ENCODE measurements at places on chromosomes 3 and 15.

DNA sequence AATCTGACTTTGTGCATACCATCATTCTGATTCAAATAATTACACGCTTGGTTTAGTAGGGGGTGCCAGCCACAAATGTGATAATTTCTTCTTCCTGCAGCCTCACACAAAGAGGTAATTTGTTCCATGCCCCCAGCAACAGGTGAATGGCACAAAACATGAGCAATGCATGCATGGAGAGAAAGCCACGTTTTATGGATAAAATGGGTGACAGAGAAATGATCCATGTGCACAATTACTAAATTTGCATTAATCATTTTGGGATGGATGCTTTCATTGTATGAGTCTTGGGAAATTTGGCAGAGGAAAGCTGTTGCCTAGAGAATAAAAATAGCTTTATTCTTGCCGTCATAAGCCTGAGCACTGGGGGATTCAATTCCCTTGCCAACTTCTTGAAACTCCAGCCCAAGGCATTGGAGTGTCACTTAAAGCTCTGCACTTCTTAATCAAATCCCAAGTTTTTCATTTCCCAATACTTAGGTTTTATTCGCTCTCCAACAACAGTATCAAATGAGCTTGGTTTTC lies 411.6 kb downstream of the GBE1 start:
- DNase-seq = no peak

DNA sequence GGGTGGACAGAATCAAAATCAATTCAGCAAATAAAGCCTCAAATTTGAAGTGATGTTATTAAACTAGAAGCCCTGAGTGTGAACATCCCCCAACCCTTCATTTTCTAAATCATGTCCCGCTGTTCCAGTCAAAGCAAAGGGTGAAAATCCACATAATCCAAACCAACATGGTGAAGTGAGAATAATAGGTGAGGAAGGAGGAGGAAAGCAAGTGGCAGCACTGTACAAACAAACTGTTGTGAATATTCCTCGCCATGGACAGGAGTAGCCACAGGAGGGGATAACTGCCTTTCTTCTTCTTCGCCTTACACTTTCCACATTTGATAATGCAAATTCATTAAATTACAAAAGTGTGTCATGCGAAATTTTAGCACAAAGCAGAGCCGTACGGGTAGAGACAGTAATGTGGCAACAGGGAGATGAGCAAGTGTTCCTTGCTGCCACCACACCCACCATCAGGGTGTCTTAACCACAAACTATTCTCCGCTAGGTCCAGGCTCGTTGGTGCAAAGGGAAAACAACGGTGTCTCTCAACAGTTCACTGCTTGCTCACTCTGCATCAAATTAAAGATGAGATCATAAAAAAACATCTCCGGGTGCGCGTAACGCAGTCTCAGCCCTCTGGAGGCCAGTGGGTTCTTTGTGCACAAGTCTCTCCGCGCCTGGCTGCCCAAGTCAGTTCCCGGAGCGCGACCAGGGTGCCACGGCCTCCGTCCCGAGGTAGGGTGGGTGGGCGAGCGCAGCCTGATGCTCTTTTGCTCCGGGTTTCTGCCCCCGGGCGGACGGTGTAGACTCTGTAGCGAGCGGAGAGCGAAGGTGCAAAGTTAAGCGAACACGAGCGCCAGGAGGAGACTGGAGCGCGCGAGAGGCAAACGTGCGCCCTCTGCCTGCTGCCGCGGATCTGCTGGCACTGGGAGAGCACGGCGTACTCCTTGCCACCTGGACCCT lies 6.7 kb downstream of the EPHA3 start:
- DNase-seq = peak; percentile 48

DNA sequence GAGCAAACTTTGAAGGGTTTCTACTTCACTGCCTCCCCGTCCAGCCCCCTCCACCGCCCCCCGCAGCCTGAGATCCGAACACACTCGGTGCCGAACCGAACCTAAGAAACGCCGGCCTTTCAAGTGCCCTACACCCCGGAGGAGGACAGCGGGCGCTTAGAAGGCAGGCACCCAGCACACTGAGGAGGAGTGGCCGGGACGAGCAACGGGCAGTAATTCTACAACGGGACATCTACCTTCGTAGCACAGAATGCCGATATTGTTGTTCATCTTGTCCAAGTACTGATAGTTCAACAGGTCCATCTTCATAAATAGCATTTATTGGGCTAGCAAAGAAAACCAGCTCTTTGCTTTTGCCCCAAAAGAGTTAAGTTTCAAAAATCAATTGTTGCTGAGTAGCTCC lies 513 bp downstream of the VGLL4 start:
- DNase-seq = peak; percentile 14

- DNase-seq = no peak
These were observed 206.5 kb downstream of the CBLB start for GRCh38 chr3:105662306-105662705.

DNA sequence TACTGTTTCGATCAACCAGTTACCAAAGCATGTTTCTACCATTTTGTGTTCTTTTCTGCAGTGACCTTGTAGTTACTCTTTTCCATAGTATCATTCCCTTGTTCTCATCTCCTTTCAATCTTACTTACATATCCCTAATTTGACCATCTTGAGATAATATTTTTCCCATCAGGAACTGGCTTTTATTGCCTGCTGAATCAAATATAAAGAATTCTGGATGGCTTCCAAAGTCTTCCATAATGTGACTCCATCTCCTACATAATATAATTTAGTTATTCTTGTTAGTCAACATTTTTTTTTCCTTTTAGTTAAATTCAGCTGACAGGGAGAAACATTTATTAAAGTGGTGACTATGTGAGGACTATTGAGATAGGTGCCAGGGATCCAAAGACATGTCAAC lies 7.0 kb downstream of the USP8 start:
- DNase-seq = no peak

GRCh38 chr3:54940971-54941370 lies 13.1 kb upstream of the LRTM1 start:
- DNase-seq = no peak

GRCh38 chr15:29442532-29442931 lies 172.9 kb upstream of the NSMCE3 start:
- no peak for DNase-seq

- DNase-seq = no peak
These were observed 19.8 kb upstream of the USP3 start for GRCh38 chr15:63484433-63485186.

DNA sequence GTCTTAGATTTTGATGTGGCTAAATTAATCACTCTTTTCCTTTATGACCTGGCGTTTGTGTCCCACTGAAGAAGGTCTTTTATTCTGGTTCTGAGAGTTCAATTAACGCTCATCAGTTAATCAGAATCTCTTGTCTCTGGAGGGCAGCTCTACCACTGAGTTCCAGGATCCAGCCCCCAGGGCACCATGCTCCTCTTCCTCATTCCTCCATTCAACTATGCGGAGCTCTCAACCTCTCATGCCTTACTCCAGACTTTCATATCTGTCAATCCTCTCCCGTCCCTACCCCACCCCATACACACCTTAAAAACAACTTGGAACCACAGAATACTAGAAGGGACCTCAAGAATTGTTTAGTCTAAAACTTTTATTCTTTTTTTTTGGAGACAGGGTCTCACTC lies 4.8 kb upstream of the ABHD5 start:
- no peak for DNase-seq

- DNase-seq = no peak
These were observed 198.1 kb downstream of the PDZRN3 start for GRCh38 chr3:73426606-73427005.

DNA sequence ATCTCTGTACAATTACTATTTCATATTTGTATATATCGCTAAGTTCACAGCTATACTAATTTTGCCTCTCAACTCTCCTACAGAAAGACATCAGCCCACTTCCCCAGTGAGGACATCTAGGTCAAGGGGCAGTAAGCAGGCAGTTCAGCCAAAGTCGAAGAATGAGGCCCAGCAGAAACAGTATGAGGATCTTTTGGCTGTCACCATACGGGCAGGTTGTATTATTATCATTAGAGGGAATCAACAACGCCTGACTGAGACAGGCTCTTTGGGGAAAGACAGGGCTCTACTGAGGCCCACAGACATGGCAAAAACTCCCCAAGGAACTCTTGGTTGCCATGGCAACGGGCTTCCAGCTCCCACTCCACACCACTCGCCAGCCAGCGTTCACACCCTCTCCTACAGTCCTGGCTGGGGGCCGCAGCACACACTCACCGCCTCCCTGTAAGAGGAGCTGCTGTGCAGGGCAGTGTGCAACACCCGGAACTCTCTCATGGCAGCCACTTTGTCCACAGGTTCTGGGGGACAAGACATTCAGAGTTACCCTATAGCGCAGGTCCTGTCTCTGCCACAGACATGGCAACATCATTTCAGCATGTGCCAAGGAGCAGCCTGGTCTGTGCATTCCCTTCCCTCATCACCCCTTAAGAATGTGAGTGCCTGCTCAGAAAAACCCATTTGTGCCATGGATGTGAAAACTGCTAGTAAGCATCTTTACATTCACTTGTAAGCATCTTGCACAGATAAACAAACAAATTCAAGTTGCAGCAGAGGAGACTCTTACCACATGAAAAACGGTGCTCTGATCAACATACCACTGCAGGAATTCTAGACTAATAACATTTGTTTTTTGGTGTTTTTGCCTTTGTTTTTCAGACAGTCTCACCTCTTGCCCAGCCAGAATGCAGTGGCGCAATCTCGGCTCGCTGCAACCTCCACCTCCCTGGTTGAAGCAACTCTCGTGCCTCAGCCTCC lies 8.8 kb downstream of the UBL7 start:
- DNase-seq = no peak

- no peak for DNase-seq
These were observed 276.0 kb downstream of the SV2B start for GRCh38 chr15:91376038-91376437.

GRCh38 chr3:13115991-13116390 lies 42.8 kb upstream of the IQSEC1 start:
- no peak for DNase-seq

- no peak for DNase-seq
These were observed 132.2 kb downstream of the OSBPL10 start for GRCh38 chr3:31848911-31849310.

DNA sequence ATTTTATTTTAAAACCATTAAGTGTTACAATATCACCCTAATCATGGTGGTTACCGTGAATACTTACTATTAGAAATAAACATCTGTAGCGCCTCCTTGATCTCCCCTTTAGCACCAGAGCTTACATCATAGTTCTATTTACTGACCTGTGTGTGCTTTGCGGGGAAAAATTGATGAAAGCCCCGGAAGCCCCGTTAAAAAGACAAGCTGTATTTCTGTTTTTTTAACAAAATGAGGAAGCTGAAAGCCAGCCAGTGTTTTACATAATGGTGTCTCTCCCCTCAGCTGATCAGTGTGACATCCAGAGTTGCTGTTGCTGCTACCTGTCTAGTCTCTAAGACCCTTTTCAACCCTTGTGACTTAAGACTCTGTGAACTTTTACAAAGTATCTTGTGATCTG lies 100.8 kb downstream of the OPA1 start:
- no peak for DNase-seq

- DNase-seq = peak; percentile 63
These were observed 54.1 kb upstream of the FURIN start for GRCh38 chr15:90814191-90814821.

- no peak for DNase-seq
These were observed 218.5 kb downstream of the ITPR1 start for GRCh38 chr3:4711680-4711992.

- DNase-seq = peak; percentile 29
These were observed 30.3 kb downstream of the SYNM start for GRCh38 chr15:99135194-99135593.

DNA sequence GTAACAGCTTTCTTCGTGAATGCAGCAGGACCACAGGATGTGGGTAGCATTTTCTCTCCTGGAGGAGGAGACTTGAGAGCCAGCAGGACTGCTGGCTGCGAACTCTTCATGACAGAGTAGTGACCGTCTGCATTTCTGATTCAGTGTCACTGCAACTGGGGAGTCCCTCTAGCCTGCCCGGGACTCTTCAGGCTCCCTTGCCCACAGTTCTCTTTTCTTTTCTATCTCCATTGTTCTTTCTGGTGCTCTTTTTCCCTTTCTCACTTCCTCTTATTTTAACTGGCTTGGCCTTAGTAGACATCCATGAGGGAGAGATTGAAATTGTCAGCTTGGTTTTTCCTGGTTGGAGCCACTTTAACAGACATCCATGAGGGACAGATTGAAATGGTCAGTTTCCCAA lies 49.9 kb upstream of the P2RY1 start:
- DNase-seq = no peak

- DNase-seq = no peak
These were observed 21.1 kb upstream of the CORO2B start for GRCh38 chr15:68557469-68558317.

DNA sequence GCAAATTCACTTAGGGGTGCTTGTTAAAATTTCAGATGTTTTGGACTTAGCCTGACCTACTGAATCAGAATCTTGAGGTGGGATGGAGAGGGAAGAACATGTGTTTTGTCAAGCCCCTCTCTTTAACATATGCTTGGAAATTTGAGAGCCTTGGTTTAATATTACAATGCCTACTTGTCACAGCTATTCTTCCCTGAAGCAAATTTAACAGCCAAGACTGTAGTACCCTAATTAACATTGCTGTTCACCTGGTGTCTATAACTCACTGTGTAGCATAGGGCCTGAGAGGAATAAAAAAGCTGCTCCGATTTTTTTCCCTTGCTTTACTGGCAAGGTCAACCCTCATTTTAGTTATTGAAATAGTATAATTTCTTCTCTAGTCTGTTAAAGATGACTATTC lies 880.1 kb downstream of the CADM2 start:
- DNase-seq = no peak

GRCh38 chr15:70311821-70312220 lies 214.1 kb upstream of the TLE3 start:
- DNase-seq = no peak

DNA sequence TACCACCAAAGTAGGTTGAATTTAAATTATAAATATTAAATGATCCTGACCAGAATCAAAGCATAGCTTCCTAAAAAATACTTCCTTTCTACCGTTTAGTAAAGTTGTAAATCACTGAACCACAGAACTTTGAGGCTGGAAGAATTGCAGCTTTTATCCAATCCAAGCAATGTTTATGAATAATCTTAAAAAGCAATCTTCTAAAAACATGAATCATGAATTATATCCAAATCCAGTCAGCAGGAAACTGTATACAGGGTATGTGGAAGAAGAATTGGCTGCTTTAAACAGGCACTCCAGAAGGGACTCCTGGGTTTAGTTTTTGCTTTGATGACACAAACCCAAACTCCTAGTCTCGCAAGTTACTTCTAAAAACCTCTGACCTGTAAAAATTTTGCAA lies 30.2 kb downstream of the HEG1 start:
- DNase-seq = no peak

DNA sequence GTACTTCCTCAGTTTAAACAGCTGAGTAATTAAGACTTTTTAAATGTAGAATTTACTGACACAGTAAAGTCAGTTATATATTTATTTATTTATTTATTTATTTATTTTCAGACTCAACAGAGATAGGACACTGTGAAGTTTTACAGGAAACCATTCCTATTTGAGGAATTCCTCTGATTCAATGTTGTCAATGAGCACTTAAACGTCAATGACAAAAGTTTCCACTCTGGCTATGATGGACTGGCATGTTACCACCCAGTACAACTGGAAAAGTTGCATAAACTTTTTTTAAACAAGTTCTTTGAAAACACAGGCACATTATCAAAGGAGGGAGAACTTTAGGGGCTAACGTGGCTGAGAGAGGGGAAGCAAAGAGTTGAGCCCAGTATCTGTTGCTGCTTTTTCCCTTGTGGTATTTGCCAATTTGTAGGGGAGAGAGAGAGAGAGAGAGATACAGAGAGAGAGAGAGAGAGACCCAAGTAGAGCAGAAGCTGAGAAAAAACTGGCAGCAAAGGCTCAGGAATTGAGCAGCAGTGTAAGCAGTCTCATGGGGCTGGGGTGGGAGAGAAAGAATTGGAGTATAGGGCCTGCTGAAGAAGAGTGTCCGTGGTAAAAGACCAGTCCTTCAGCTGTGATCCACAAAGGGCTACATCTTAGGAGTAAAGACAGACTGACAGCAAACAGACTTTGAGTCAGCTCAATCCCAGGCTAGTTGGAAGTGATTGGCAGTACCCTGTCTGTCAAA lies 18.3 kb upstream of the ACTC1 start:
- no peak for DNase-seq

Measured in H4 (cell line).